ENCODE measurements at places on chromosomes 4 and X. TPM values are rescaled to one million over a fixed set of nuclear protein-coding genes. Genes with fewer than 3 reads are reported as not detected.

DNA sequence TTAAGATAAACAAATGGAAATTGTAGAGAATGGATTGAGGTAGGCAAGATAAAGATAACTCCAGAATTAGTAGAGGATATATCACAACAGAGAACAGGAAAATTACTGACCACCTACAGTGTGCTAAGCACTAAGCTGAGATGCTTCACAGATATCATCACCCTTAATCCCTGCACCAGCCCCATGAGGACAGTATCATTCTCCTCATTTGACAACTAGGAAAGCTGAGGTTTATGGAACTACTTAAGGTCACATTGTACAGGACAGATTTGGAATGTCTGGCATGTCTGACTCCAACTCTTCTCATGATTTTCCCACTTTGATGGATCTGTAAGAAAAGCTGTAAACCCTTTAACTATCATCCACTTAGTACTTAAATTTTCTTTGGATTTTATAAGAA lies 95.5 kb downstream of the CASK start:
- H3K27me3 ChIP-seq, result no peaks in the 10 kb centered on the region
- no peak overlapping the region for H3K4me3 ChIP-seq
- peaks cover 18% of the 10 kb centered on the region for H3K4me1 ChIP-seq
- DNase-seq, result no peak
- no peak overlapping the region for H3K27ac ChIP-seq
- no peaks in the 10 kb centered on the region for H3K36me3 ChIP-seq

DNA sequence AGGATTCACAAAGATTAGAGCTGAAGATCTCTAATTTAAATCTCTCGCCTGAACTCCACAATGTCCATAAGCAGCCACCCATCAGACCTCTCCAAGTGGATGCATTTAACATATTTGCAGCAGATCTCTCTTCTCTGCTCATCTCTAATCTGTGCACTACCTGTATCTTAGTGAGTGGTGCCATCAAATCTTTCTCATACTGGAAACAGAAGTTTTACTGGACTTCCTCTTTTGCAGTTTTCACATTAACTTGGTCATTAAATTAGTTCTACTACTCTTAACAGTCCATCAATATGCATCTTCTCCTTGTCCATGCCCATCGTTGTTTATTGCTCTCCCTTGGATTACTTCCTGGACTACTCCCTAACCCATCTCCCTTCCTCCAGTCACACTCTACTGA lies 488.5 kb downstream of the IL15 start:
- no peak overlapping the region for H3K27ac ChIP-seq
- H3K36me3 ChIP-seq, result no peaks in the 10 kb centered on the region
- no peak overlapping the region for H3K4me3 ChIP-seq
- no peak for DNase-seq
- no peaks in the 10 kb centered on the region for H3K27me3 ChIP-seq
- H3K4me1 ChIP-seq, result no peaks in the 10 kb centered on the region

- no peak overlapping the region for H3K4me3 ChIP-seq
- no peak overlapping the region for H3K27ac ChIP-seq
- H3K4me1 ChIP-seq, result no peaks in the 10 kb centered on the region
- peaks cover 16% of the 10 kb centered on the region for H3K36me3 ChIP-seq
These were observed 8.0 kb downstream of the MAN2B2 start for GRCh38 chr4:6582889-6583490.

DNA sequence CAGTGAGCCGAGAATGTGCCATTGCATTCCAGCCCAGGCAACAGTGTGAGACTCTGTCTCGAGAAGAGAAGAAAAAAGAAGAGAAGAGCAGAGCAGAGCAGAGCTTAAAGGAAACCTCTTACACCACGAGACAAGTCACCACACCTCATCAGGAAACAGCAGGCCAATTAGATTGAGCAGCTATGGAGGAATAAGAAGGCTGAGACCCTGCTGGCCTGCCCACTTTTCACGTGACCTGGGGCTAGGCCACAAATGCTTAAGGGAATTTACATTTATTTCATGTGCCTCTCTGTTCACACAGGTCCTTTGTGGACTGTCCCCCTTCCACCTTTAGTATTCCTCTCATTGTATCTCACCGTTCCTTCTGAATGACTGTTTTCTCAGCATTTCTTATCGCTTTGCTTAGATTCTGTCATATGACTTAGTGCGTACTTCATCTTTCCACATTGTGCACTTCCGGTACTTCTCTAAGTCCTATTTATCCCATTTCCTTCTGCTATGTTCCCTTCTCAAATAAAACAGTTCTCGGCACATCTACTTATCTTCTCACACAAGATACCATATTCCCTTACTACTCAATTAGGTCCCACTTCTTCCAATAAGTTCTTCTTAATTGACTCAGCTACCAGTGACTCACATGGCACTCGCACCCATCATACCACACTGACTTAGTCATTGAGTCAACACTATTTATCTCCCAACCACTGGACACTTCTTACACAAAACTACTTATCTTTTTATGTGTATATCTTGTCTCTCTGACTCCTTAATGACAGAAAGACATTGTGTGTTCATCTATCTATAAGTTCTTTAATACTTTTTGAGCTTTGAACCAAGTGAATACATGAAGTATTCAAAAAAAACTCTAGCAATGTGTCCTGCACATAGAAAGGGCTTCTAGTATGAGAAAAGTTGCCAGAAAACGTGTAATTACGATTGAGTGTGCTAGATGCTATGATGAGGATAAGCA lies 11.0 kb downstream of the CUL4B start:
- H3K4me3 ChIP-seq, result no peak overlapping the region
- peak overlapping the region; percentile 50 for H3K27ac ChIP-seq
- DNase-seq, result peak; percentile 76

- no peak for DNase-seq
- no peak overlapping the region for H3K4me3 ChIP-seq
- H3K36me3 ChIP-seq, result no peaks in the 10 kb centered on the region
- H3K27ac ChIP-seq, result no peak overlapping the region
- no peaks in the 10 kb centered on the region for H3K4me1 ChIP-seq
These were observed 136.7 kb upstream of the POF1B start for GRCh38 chrX:85516131-85516530.

- H3K27me3 ChIP-seq, result peaks cover 36% of the 10 kb centered on the region
- H3K4me3 ChIP-seq, result no peak overlapping the region
- peaks cover 13% of the 10 kb centered on the region for H3K4me1 ChIP-seq
- no peak overlapping the region for H3K27ac ChIP-seq
- no peak for DNase-seq
These were observed 29.0 kb upstream of the PSAPL1 start for GRCh38 chr4:7463566-7464258.

GRCh38 chr4:36445480-36445879 lies 164.1 kb downstream of the DTHD1 start:
- no peak overlapping the region for H3K4me3 ChIP-seq
- H3K27ac ChIP-seq, result no peak overlapping the region
- no peaks in the 10 kb centered on the region for H3K36me3 ChIP-seq
- H3K4me1 ChIP-seq, result no peaks in the 10 kb centered on the region

- H3K4me1 ChIP-seq, result no peaks in the 10 kb centered on the region
- H3K4me3 ChIP-seq, result no peak overlapping the region
- DNase-seq, result no peak
- no peaks in the 10 kb centered on the region for H3K27me3 ChIP-seq
- H3K27ac ChIP-seq, result no peak overlapping the region
These were observed 141.5 kb downstream of the GLRA2 start for GRCh38 chrX:14670819-14671218.

GRCh38 chr4:80507507-80507906 lies 172.0 kb downstream of the CFAP299 start:
- H3K4me1 ChIP-seq, result no peaks in the 10 kb centered on the region
- no peaks in the 10 kb centered on the region for H3K27me3 ChIP-seq

GRCh38 chr4:73589887-73590801 lies 30.1 kb downstream of the RASSF6 start:
- DNase-seq, result no peak
- no peaks in the 10 kb centered on the region for H3K27me3 ChIP-seq
- H3K4me1 ChIP-seq, result peaks cover 14% of the 10 kb centered on the region
- H3K4me3 ChIP-seq, result no peak overlapping the region
- no peak overlapping the region for H3K27ac ChIP-seq

DNA sequence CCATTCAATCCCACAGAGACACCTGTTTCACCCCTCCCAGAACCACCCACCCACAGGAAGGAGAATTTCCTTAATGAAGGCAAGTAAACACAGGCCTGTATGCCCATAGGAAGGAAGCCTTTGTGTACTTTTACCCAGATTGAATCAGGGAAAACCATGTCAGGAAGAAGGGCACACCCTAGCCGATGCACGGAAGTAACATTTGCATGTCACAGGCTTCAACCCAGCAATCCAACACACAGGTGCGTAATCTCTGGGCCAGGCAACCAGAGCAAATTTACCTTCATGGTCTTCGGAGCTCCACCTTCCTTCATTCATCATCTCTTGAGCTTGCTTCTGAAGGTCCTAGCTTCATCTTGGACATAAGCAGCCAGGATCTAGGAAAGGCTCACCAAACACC lies 206.3 kb downstream of the SHROOM3 start:
- H3K4me1 ChIP-seq, result no peaks in the 10 kb centered on the region
- DNase-seq, result no peak
- no peak overlapping the region for H3K4me3 ChIP-seq
- no peaks in the 10 kb centered on the region for H3K27me3 ChIP-seq
- no peak overlapping the region for H3K27ac ChIP-seq

DNA sequence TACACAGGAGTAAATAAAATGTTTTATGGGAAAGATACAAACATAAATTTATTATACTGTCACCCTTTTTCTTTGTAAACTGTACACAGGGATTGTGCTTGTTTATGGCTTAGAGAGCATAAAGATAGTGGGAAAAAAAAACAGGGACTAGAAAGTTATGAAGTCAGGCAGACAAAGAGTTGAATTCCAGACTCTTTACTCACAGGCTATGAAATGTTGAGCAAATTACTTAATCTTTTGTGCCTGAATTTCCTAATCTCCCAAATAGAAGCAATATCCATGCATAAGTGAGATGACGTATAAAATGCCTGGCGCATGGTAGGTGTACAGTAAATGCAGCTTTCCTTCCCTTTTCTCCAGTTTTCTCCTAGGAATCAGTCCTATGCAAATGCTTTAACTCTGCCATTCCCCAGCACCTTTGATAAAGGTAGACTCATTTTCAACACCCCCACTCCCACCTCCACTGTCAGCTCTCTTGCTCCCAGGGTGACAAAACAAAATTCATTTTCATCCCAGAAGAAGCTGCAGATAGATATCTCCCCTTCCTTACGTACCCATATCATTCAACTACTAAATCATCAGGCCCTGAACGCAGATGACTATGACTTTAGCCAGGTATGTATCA lies 44.5 kb upstream of the BTC start:
- no peak for DNase-seq
- no peak overlapping the region for H3K27ac ChIP-seq
- no peaks in the 10 kb centered on the region for H3K27me3 ChIP-seq
- H3K36me3 ChIP-seq, result no peaks in the 10 kb centered on the region

DNA sequence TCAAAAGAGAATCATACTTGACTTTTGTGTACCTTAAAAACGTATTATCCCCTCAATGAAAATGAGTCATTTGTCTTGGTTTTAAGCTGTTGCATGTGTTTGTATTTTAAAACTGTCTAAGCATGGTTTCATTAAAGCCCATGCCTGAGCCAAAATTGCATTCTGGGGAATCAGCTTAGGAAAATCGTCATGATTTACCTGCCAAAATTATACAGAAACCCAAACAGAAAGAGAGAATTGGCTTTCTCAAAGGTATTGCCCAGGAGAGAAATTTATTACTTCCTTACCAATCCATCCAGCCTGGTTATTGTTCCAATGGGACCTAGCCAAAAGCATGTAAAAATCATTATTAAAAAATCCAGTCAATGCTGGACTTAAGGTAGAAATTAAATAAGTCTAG lies 37.6 kb downstream of the GPR174 start:
- no peak overlapping the region for H3K27ac ChIP-seq
- DNase-seq, result no peak
- no peaks in the 10 kb centered on the region for H3K4me1 ChIP-seq
- no peaks in the 10 kb centered on the region for H3K27me3 ChIP-seq

- no peak overlapping the region for H3K4me3 ChIP-seq
- no peaks in the 10 kb centered on the region for H3K27me3 ChIP-seq
- H3K4me1 ChIP-seq, result peaks cover 9% of the 10 kb centered on the region
- 0 out of 2 replicates have a peak, but pooled peaks cover 2% of the 10 kb centered on the region for H3K36me3 ChIP-seq
- no peak overlapping the region for H3K27ac ChIP-seq
These were observed 19.5 kb upstream of the MRFAP1 start for GRCh38 chr4:6620891-6621555.

- no peaks in the 10 kb centered on the region for H3K36me3 ChIP-seq
- H3K27ac ChIP-seq, result no peak overlapping the region
- no peak overlapping the region for H3K4me3 ChIP-seq
- no peaks in the 10 kb centered on the region for H3K4me1 ChIP-seq
- DNase-seq, result no peak
These were observed 121.4 kb downstream of the NHS start for GRCh38 chrX:17496407-17496806.

DNA sequence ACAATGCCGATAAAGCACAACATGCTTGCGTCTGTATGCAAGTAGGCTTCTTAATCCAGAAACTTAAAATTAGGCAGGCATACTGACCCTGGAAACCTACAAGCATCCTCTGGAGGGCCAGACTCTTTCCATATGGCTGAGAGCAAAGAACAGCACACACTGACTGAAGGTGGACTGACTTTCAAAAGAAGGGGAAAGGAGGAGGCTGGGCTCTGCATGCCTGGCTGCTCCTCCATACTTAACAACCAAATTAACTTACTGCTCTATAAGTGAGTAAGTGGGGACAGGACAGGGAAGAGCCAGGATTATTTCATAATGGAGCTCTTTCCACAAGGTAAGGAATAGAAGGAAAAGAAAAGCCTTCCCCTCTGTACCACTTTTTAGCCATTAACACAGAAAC lies 55.9 kb upstream of the ATP8A1 start:
- no peaks in the 10 kb centered on the region for H3K27me3 ChIP-seq
- DNase-seq, result no peak
- H3K4me1 ChIP-seq, result no peaks in the 10 kb centered on the region
- no peak overlapping the region for H3K4me3 ChIP-seq
- H3K36me3 ChIP-seq, result no peaks in the 10 kb centered on the region

GRCh38 chrX:70129816-70130215 lies 3.4 kb upstream of the IGBP1 start:
- no peak overlapping the region for H3K4me3 ChIP-seq
- no peaks in the 10 kb centered on the region for H3K36me3 ChIP-seq
- DNase-seq, result peak; percentile 5
- H3K27me3 ChIP-seq, result no peaks in the 10 kb centered on the region
- no peak overlapping the region for H3K27ac ChIP-seq
- H3K4me1 ChIP-seq, result peaks cover 32% of the 10 kb centered on the region

GRCh38 chrX:115968436-115969252 lies 201.9 kb upstream of the AGTR2 start:
- no peaks in the 10 kb centered on the region for H3K4me1 ChIP-seq
- H3K27ac ChIP-seq, result no peak overlapping the region
- H3K4me3 ChIP-seq, result no peak overlapping the region
- no peaks in the 10 kb centered on the region for H3K27me3 ChIP-seq
- DNase-seq, result no peak

The XAGE1A gene
- not detected for total RNA-seq

The TCEANC gene
- total RNA-seq, result 0.97 TPM

The GPC3 gene
- total RNA-seq, result 805 TPM

The PDS5A gene
- 77.4 TPM for total RNA-seq

The FRAS1 gene
- 22.5 TPM for total RNA-seq

The PGRMC2 gene
- total RNA-seq, result 19.8 TPM

The GLRA3 gene
- total RNA-seq, result not detected

Data from HepG2 (cell line).